Kidney capillary endothelial cell (primary cell): ENCODE measurements at places on chromosomes 2 and 18.

DNA sequence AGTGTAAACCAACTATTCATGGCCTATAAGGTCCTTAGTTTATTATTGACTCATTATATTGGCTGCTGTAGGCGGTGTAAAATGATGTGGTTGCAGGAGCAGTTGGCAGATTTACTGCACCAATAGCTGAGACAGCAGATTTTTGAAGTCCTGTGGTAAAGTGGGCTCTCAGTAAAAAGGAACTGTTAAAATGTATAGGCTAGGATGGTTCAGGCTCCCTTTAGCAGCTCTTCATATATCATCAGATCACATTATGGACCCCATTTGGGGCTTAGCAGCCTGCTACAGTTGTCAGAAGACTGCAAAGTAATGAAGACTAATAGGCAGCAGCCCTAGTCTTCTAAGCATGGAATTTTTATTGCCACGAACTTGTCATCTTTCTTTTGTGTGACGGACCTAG lies 27.8 kb downstream of the MTX2 start:
- no peak for DNase-seq

GRCh38 chr2:143205106-143205764 lies 76.0 kb downstream of the ARHGAP15 start:
- no peak for DNase-seq

GRCh38 chr2:217903859-217904613 lies 98.8 kb downstream of the TNS1 start:
- DNase-seq = no peak

DNA sequence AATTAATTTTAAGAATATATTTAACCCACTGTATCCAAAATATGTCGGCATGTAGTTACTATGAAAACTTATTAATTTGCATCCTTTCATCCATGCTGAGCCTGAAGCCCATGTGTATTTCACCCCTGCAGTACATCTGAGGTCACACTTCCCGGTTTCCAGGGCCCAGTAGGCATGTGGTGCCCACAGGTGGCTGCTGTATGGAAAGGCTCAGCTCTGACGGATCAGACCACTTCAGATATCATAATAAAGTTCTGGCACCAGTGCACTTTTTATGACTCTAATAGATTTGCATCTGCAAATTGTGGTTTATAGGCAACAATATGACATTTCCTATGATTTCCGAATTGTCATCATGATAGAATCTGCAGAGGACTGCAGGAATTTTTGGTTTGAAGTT lies 22.5 kb downstream of the SH3RF3 start:
- no peak for DNase-seq

DNA sequence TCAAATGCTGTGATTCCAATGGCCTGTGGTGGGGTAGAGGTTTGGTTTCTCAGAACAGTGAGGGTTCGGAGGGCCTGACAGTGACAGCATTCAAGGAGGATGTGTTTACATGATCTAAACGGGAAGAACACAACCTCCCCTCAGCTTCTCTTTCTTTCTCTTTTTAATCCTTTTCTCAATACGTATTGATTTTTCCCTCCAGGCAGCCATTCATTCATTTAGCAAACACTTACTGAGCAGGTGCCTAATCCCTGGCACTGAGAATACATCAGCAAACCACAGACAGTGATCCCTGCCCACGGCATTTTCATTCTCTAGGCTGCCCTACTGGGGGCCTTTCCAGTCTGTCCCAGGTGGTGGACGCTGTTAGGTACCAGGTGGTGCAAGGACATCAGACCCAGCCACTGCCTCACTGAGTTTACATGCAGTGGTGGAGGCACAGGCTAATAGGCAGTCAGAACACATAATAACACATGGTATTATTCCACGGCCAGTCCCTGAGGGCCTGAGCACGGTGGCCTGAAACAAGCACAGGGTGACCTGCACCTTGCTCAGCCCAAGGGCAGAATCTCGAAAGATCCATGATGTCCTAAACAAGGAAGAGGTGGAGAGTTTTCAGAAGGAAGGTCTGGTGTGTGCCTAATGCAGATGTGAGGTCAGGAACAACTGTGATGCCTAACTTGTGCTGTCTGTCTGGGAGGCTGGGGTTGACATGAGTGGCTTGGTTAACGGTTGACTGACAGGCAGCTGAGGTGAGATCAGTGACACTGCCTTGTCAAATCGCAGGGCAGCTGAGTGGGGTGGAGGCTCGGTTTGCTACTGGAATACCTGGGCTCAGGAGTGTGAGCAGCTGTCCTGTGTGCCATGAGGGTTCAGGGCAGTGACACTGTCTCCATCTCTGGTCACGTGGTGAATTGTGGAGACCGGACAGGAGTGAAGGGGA lies 785.5 kb upstream of the HS6ST1 start:
- no peak for DNase-seq
